GM23248 (cell line): ENCODE measurements at places on chromosomes 7 and 10. TPM values are rescaled to one million over a fixed set of nuclear protein-coding genes. Genes with fewer than 3 reads are reported as not detected.

DLX6 gene
- total RNA-seq, result not detected in 2 replicates

LIPK gene
- not detected in 2 replicates for total RNA-seq

TEX47 gene
- not detected in 2 replicates for total RNA-seq

COL13A1 gene
- 17.2 and 17.3 TPM in 2 replicates for total RNA-seq

DNA sequence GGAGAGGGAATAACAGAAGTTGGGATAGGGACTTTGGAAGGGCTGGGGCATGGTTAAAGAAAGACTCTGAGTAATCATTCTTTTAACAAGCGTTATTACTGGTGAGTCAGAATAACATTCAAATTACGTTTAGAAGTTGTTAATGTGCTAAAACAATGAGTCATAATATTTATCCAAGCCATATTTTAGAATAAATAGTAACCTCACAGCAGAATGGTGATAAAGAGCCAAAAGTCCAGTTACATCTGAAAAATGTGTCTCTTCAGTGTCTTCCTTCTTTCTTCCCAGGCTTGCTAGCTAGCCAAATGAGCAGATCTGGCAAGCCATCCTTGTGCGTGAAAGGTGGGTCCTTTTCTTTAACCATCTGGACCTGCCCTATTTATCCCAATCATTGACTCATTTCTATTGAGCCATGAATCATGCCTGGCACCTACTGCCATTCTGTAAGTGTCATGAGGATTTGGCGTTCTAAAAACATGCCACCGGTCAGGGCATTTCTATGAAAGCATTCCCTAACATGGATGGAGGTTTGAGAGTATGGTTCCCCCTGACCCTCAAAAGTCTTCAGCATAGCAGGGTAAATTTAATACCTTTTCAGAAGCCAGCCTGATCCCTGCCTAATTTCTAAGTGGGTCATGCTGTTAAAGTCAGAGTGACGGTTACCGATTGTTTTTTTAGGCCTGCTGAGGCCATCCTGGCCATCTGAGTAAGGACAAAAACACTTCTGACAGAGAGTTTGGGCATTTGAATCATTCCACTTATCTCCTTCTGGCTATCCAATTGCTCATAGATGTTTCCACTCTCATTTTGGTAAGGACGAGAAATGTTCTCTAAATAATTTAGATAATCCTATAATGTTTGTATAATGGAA, 26.9 kb downstream of the MYPN start:
- H3K27ac ChIP-seq, result peak overlapping the region; percentile 96
- peak overlapping the region; percentile 59 for H3K4me3 ChIP-seq
- H3K27me3 ChIP-seq, result no peaks in the 10 kb centered on the region
- peak; percentile 95 for DNase-seq
- no peaks in the 10 kb centered on the region for H3K36me3 ChIP-seq
